ENCODE measurements at places on chromosomes 5 and 9. TPM values are rescaled to one million over a fixed set of nuclear protein-coding genes. Genes with fewer than 3 reads are reported as not detected.

The ZNF618 gene
- 7.8 TPM for total RNA-seq

The PPP2R2B gene
- 11.8 TPM for total RNA-seq

The HRH2 gene
- total RNA-seq, result 1.4 TPM

The GADD45G gene
- 3.9 TPM for total RNA-seq

All from urinary bladder (tissue), 4 donors.